ENCODE measurements at places on chromosomes 3 and 15. TPM values are rescaled to one million over a fixed set of nuclear protein-coding genes. Genes with fewer than 3 reads are reported as not detected.

CYP8B1 gene
- not detected for total RNA-seq

DNA sequence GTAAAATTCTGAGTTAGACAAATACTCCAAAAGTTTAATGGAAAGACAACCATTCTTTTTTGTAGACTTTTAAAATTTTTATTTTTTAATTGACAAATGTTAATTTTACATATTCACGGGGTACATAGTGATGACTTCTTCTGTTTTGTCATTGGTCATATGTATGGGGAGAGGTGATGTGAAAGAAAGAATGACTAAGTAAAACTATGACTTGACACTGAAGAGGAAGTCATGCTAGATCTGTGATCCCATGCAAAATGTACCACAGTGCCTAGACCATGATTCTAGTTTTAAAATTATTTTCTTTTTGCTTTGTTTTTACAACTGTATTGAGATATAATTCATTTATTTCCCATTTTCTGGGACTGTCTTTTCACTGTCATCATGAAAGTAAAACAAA is 281.6 kb downstream of the MBNL1 start:
- no peaks in the 10 kb centered on the region for H3K27me3 ChIP-seq
- DNase-seq = no peak
- H3K36me3 ChIP-seq = peaks cover 2% of the 10 kb centered on the region
- no peak overlapping the region for H3K27ac ChIP-seq
- H3K4me1 ChIP-seq = peaks cover 5% of the 10 kb centered on the region
- no peak overlapping the region for H3K4me3 ChIP-seq

DNA sequence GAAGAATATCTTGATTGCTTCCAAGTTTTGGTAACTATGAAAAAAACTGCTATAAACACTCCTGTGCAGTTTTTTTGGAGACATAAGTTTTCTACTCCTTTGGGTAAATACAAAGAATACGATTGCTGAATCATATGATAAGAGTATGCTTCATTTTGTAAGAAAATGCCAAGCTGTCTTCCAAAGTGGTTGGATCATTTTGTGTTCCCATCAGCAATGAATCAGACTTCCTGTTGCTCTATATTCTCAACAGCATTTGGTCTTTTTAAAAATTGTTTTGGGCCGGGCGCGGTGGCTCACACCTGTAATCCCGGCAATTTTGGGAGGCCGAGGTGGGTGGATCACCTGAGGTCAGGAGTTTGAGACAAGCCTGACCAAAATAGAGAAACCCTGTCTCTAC is 14.5 kb downstream of the BTD start:
- H3K4me1 ChIP-seq = peaks cover 23% of the 10 kb centered on the region
- H3K36me3 ChIP-seq = peaks cover 16% of the 10 kb centered on the region
- H3K4me3 ChIP-seq = no peak overlapping the region
- no peak for DNase-seq
- H3K27me3 ChIP-seq = no peaks in the 10 kb centered on the region

HTR3E gene
- total RNA-seq = not detected

GRCh38 chr3:171833789-171834460 is 9.2 kb upstream of the TMEM212 start:
- H3K27ac ChIP-seq = peak overlapping the region; percentile 13
- H3K4me3 ChIP-seq = no peak overlapping the region
- DNase-seq = no peak
- H3K36me3 ChIP-seq = no peaks in the 10 kb centered on the region

ITIH4 gene
- total RNA-seq = 8.3 TPM
